ENCODE measurements at places on chromosomes 1 and 21.

DNA sequence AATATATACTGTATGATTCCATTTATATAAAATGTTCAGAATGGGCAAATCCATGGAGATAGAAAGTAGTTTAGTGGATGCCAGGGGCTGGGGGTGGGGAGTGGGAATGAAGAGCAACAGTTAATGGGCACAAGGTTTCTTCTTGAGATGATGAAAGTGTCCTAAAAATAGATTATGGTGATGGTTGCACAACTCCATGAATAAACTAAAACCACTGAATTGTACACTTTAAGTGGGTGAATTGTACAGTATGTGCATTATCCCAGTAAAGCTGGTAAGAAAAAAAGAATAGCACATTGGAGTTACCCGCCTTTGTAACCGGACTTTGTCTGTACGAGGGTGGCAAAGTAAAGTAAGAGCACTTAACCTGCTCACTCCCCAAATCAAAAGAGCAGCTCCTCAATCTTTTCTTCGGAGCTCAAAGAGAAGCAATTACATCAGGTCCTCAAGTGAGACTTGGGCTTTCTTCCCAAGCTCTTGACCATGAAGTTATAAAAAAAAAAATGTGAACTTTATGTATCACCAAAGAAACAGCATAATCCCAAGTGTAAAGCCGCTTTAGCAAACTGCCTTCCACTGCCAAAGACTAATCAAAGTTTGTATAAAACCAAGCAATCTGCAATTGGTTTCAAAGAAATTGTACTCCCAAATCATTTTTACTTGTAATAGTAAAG lies 32.1 kb downstream of the ALDH9A1 start:
- DNase-seq, result no peak

- DNase-seq, result no peak
Measured at GRCh38 chr1:12677565-12677964, 33.7 kb downstream of the AADACL4 start.

DNA sequence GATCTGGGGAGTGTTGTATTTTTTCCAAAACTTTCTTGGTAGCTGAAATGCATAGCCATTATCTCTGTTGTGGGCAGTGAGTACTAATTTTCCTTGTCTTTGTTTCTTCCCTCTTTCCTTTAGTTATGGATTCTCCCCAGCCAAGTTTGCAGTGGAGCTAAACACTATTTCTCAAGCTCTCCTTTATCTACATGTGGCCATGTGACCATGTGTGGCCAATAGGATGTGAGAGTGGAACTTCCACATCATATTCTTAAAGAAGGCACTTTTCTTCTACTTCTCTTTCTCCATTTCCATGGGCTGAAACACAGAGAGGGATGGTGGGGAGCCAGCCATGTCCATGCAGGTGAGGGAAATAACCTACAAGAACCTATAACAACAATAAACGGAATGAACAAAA lies 230.8 kb downstream of the CTH start:
- no peak for DNase-seq

DNA sequence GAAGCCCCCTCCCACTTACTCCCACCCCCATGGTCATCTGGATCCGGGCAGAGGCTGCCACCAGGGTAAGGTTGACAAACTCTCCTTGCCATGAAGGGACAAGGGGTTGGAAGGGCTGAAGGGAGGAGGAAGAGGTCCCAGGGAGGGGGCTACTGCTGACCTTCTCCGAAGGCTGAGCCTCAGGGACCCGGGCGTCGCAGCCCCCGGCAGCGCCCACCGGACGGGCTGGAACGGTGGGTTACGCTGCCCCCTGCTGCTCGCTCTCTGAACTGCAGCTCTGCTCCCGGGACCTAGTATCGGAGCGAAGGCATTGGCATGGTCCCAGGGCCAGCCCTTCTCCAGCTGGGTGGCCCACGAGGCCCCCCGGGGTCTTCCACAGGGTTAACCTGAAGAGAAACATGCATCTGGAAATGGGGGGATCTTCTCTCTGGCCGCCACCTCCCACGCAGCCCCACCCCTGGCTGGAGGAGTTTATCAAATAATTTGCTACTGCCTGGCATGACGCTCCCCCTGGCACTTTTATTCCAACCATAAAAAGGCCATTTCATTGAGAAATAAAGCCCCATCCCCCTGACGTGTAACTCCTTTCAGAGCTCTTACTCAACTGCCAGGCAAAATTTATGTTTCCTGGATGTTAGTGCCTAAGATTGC lies 70.4 kb upstream of the TARDBP start:
- peak; percentile 74 for DNase-seq

- DNase-seq, result no peak
Measured at GRCh38 chr1:118918940-118919259, 69.2 kb downstream of the TBX15 start.

DNA sequence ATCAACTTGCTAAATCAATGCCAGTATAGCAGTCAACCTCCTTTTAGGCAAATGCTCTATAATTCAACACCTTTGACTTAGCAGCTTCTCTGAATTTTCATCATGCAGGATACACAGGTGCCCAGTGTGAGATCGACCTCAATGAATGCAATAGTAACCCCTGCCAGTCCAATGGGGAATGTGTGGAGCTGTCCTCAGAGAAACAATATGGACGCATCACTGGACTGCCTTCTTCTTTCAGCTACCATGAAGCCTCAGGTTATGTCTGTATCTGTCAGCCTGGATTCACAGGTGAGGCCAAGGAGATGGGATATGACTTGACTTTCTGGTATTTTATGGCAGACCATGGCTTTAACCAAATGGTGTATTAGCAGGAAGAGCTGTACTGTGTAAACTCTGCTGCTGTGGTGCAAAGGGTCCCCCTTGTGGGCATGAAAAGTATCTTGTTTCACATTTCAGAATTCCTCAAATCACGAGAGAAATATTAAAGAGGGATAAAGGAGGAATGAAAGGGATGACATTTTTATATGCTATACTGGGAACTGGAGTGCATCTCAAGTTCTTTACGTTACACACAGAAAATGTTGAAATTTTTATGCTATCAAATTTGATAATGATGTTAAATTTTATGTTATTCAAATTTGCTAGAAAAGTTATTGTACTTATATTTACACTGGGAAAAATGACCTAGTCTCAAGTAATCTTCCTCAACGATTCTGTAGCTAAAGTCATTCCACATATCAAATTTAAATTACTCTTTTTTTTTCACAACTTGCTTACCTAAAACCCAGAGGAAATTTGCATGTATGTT lies 88.9 kb downstream of the CRB1 start:
- DNase-seq, result peak; percentile 32
